HFFc6 (cell line): ENCODE measurements at places on chromosomes 1 and 21. TPM values are rescaled to one million over a fixed set of nuclear protein-coding genes. Genes with fewer than 3 reads are reported as not detected.

The COG2 gene
- total RNA-seq = 16.3 to 18.6 TPM (median 18.4 TPM) in 3 replicates

The RORC gene
- not detected in 3 replicates for total RNA-seq

The SLC44A3 gene
- 0.47 and 0.66 TPM in 2 replicates for total RNA-seq

The OR6K3 gene
- total RNA-seq = not detected in 2 replicates

The HES3 gene
- total RNA-seq = not detected in 2 replicates

The NFASC gene
- 5.5 to 9.8 TPM (median 6.5 TPM) in 3 replicates for total RNA-seq

The MCOLN3 gene
- total RNA-seq = 0.07 to 0.51 TPM in 2 of 3 replicates, not detected in the other

The CA6 gene
- total RNA-seq = not detected in 3 replicates

The BSND gene
- total RNA-seq = not detected in 3 replicates

The LRRC38 gene
- total RNA-seq = not detected in 3 replicates

The CFHR4 gene
- total RNA-seq = not detected in 3 replicates

The KCNJ10 gene
- not detected in 3 replicates for total RNA-seq

The CYB5RL gene
- 4.2 to 5.3 TPM (median 4.9 TPM) in 3 replicates for total RNA-seq

The GJA9 gene
- total RNA-seq = not detected in 3 replicates

The FCRL4 gene
- total RNA-seq = not detected in 3 replicates

The FAAP20 gene
- total RNA-seq = 77.0 to 110 TPM (median 92.4 TPM) in 3 replicates

DNA sequence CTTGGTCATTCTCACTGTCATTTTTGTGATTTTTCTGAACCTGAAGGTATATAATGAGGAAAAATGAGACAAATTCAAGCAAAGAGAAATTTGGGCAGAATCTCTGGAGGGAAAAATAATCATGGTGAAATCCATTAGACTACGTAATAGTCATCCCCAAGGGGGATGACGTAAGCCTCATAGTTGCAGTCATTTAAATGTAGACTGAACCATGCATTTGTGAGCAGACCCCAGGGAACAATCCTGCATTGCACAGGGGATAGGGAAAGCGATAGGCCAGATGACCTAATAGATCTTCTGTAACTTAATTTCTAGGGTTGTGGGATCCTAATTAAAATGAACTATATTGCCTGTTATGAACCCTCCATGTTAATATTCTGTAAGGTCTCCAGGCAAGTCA is 167.4 kb upstream of the C1orf21 start:
- DNase-seq = no peak

DNA sequence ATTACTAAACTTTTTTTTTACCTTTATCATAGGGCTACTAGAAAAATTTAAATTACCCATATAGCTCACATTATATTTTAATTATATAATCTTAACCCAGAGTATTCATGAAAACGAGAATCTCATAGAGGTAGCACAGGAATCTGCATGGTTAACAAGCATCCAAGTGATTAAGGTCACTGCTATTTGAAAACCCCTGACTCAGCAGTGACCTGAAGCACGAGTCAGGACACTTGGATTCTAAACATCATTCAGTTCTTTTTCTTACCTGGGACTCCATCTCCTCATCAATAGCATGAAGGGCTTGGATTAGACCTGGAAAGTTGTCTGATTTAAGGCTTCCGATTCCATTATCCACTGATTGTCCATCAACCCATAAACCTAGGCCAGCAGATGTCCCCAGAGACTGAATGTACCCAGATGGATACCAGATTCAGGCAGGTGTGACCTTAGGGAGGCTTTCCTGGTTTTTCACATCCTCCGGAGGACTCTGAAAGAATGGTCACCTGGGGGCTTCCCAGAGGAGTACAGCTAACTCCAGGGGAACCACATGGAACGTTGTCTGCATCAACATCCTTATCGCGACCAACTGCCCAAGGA is 174.3 kb downstream of the SETD4 start:
- no peak for DNase-seq

GRCh38 chr21:33124889-33125288 is 54.9 kb downstream of the OLIG1 start:
- DNase-seq = no peak

GRCh38 chr1:15870421-15870820 is 22.9 kb downstream of the SPEN start:
- DNase-seq = peak; percentile 29

- DNase-seq = no peak
Observed at GRCh38 chr1:183544598-183545297, 45.5 kb downstream of the NCF2 start.

- peak; percentile 38 for DNase-seq
Observed at GRCh38 chr1:174258148-174258550, 98.8 kb downstream of the RABGAP1L start.

DNA sequence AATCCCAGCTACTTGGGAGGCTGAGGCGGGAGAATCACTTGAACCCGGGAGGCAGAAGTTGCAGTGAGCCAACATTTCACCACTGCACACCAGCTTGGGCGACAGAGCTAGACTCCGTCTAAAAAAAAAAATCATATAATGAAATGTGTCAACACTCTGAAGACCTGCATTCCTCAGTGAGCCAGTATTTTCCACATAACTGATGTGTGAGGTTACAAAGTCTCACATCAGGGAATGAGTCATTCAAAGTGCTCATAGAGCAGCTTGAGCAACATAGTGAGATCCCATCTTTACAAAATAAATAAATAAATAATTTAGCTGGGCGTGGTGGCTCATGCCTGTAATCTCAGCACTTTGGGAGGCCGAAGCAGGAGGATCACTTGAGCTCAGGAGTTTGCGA is 65.5 kb downstream of the CASZ1 start:
- peak; percentile 66 for DNase-seq

GRCh38 chr21:32065654-32066053 is 192.8 kb downstream of the HUNK start:
- no peak for DNase-seq

GRCh38 chr1:14666373-14666772 is 67.9 kb downstream of the KAZN start:
- DNase-seq = no peak

- no peak for DNase-seq
Observed at GRCh38 chr1:241376701-241377100, 19.7 kb upstream of the RGS7 start.

GRCh38 chr1:243421784-243422183 is 165.9 kb downstream of the SDCCAG8 start:
- peak; percentile 29 for DNase-seq

DNA sequence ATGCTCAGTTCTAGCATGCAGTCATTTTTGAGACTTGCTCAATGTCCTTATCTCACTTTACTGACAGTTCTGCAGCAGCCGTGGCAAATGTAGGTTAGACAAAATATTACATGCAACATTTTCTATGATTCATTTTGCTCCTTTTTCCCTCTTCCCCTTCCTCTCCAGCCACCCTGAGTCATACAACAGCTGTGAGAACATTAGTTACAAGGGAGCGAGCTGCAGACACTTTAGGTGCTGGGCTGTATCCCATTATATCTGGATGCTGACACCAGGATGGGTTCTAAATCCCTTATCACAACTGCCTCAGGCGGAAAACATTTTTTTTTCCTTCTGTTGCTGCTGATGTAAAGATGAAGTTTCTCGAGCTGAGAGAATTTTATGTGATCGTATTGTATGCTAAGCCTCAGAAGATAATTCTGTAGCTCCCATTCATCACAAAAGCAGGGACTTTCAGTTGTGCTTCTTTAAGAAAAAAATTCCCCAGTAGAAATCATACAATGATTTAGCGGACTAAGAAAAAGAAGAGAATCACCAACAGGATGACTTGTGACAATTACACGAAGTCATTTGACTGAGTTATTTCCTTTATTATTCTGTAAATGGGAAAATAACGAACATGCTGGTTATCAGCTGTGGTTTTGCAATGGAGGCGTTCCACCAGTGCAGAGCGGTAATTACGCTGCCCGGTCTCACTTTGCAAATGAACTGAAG is 345.0 kb downstream of the DISC1 start:
- no peak for DNase-seq

DNA sequence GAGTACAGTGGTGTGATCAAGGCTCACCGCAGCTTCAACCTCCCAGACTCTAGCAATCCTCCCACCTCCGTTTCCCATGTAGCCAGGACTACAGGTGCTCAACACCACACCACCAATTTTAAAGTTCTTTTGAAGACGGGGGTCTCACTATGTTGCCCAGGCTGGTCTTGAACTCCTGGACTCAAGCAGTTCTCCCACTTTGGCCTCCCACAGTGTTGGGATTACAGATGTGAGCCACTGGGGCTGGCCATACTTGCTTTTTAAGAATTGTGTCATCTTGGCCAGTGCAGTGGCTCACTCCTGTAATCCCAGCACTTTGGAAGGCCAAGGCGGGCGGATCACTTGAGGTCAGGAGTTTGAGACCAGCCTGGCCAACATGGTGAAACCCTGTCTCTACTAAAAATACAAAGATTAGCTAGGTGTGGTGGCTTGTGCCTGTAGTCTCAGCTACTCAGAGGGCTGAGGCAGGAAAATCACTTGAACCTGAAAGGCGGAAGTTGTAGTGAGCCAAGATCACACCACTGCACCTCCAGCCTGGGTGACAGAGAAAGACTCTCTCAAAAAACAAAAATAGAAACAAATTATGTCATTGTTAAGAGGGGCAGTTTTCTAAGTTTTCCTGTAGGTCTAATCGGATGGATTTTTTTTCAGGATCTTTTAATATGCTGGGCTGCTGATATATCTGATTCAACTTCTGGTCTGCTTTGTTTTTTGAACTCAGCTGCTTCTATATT is 18.7 kb downstream of the AK4 start:
- DNase-seq = no peak

DNA sequence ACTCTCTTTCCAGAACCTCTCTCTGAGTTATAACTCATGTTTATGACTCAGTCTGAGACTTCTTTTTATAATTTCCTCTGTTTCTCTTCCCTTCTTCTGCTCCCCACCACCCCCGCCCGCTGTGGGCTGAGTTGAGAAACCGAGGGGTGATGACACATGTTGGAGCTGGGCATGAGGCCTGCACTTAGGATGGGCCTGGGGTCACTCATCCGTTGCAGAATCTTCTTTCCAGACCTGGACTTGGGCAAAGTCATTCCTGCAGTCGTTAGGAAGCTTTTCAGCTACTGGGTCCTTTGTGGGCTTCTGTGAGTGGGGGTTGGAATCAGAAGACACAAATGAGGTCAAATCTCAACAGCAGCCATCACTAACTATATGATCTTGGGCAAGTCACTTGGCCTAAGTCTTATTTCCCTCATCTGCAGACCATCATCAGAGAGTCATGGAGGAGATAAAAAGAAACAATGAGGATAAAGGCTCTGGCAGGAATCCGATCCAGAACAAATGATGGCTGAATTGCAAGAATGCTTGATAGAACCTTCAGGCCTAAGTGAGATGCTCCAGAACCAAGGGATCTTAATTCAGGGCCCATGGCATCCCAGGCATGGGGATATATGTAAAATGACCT is 53.4 kb downstream of the RPS6KA1 start:
- DNase-seq = peak; percentile 41

DNA sequence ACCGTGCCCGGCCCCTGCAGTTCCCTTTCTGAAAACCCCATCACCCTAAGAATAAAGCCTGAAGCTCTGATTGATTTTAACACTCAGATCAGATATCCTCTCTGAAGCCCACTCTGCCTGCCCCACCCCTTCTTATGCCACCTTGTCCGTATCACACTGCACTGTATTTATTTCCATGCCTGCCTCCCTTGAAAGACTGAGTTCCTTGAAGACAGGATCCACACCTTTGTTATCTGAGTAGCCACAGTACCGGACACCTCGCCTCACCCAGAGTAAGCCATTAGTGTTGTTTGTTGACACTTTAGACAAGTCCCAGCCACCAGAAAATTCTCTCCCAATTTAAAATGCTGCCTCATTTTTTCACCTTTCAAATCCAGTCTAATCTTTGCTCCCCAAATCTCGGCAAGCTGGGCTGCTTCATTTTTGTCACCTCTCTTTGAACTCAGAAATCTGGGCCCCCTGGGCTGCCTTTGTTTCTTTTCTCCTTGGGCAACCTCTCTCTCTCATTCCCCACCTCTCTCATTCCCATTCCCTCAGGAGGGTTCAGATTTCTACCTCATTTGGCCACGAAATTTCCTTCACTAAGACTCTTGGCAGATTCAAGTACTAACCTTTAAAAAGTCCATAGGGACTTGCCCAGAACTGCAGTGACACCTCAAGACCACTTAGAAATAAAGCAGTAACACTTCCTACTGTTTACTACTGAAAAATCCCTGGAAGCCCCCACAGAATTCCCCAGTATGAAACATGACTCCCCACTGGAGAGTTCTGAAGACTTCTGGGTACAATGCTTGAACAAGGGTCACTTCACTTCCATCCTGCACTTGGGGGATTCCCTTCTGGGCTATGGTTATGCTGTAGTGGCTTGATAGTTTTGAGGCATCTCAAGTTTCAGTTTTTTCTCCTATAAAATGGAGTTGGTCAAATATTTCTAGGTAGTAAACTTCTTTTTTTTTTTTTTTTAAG is 8.7 kb upstream of the PPP1R15B start:
- no peak for DNase-seq

DNA sequence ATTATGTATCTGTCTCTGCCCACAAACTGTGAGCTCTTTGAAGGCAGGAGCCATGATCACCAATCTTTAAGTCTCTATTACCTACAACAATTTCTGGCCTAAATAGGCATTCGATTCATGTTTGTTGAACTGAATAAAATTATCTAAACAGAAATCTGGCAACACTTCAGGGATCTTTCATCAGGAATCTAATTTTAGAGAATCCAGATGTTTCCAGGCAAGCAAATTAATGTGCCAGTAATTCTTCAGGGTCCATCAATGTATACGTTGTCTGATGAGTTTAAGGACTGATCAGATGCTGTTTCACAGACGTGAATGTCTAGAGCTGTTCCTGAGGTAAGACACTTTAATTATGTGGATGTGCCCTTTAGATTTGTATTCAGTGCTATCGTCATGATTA is 524.4 kb downstream of the PTPRC start:
- no peak for DNase-seq

DNA sequence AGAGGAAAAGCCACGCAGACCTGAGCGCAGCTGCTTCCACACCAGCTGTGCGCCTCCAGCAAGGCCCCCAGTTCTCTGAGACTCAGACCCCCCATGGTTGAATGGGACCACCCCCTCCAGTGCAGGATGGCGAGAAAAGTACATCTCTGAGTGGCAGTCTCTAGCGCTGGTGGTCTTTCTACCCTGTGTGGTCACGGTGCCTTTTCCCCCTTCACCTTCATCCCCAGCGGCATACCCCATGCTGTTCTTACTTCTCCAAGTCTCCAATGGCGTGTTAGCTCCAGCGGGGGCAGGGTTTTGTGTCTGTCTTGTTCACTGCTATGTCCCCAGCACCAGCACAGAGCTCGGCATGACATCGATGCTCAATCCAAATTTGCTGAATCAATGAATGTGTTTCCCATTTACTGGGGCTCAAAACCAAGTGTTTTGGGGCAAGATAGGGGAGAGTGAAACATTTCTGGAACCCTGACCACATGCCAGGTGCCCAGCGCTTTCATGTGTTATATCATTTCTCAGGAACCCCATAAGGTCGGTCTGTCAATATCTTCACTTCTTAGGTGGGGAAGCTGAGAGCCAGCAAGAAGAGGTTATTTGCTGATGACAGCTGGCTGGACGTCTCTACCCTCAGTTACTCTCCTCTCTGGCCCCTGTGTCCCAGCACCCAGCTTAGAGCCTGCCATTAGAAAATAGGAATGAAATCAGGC is 959 bp upstream of the SDC3 start:
- no peak for DNase-seq

- DNase-seq = no peak
Observed at GRCh38 chr21:33229099-33229783, 497 bp upstream of the IFNAR2 start.

GRCh38 chr1:34406377-34406776 is 229.7 kb downstream of the C1orf94 start:
- no peak for DNase-seq

GRCh38 chr21:14751602-14752344 is 205.7 kb upstream of the SAMSN1 start:
- DNase-seq = no peak
